Stimulated activated CD4-positive, alpha-beta T cell treated with anti-CD3 and anti-CD28 coated beads, Interleukin-2, amount 100 ng/mL, for 24 hours (primary cell): ENCODE measurements at places on chromosomes 16 and 17.

- DNase-seq = no peak
Observed at GRCh38 chr16:69049146-69049545, 56.3 kb upstream of the HAS3 start.

DNA sequence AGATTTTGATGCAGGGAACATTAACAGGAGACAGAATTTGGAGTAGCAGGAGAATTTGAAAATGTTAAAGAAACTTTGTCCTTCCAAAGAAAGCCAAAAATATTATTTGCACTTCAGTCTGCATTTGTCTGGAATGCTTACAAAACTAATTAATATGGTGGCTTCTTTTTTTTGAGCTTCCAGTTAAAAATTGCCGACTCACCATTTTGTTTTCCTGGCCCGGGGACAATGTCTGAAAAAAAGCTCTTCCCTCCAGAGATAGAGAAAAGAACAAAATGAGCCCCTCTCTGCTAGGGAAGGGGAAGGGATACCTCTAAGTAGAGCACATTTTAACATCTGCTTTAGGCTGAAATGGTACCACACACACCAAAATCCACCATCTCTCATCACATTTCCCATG, 360.8 kb downstream of the SOX9 start:
- no peak for DNase-seq

GRCh38 chr17:34219405-34219804, 35.7 kb upstream of the CCL2 start:
- DNase-seq = no peak

DNA sequence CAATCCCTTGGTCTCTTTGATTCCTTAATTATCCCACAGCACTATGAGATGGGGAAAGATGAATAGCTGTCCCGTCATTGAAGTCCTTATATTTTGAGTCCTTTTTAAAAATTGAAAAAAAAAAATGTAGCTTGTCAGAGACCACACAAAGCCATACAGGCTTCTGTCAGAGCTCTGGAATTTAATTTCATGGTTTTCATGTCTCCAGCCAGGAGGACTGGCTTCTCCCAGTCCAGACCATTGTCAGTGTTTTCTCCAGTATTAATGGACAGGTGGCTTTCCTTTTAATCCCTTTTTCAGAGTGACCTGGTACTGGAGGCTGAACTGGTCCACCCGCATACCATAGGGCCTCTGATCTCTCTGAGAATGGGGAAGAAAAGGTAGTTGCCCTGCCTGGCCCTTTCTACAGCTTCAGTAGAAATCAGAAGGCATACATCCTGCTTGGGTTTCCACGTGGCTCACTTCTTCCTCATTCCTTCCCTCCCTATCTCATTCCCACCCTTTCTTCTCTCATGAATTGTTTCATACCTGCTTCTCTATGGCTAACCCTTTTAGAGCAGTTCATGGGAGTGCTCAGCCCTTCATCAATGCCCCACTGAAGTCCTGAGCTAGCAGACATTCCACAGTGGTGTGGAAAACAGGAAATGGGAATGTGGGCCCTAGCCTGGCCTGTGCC, 29.1 kb downstream of the TRIM16 start:
- DNase-seq = no peak

DNA sequence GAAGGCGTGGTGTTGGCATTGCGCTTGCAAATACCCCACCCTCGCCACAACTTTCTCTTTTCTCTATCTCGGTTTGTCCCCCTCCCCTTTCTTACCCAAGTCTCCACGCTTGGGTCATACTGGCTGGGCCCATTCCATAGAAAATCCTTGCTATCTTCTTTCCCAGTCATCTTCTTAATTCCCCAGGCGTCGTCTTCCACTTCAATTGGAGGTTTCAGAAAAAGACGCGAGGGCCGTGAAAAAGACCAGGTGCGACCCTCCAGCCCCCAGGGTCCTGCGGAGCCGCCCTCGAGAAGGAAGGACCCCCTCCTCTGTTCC, 8.3 kb downstream of the IRX5 start:
- DNase-seq = no peak
